ENCODE measurements at places on chromosomes 11 and 22. TPM values are rescaled to one million over a fixed set of nuclear protein-coding genes. Genes with fewer than 3 reads are reported as not detected.
A peak's percentile ranks its signal among the peaks of the same experiment; 100 is the strongest.

GRCh38 chr22:19519041-19519926 lies 4.9 kb downstream of the CLDN5 start:
- H3K4me3 ChIP-seq, result no peak overlapping the region
- H3K4me1 ChIP-seq, result no peaks in the 10 kb centered on the region
- no peaks in the 10 kb centered on the region for H3K36me3 ChIP-seq
- DNase-seq, result no peak
- no peak overlapping the region for H3K27ac ChIP-seq
- H3K27me3 ChIP-seq, result no peaks in the 10 kb centered on the region

- H3K27ac ChIP-seq, result no peak overlapping the region
- H3K36me3 ChIP-seq, result no peaks in the 10 kb centered on the region
- no peak for DNase-seq
- H3K27me3 ChIP-seq, result no peaks in the 10 kb centered on the region
- peaks cover 11% of the 10 kb centered on the region for H3K4me1 ChIP-seq
- no peak overlapping the region for H3K4me3 ChIP-seq
These were observed 83.8 kb upstream of the ATXN10 start for GRCh38 chr22:45587638-45588505.

- H3K4me3 ChIP-seq, result no peak overlapping the region
- no peak for DNase-seq
- no peaks in the 10 kb centered on the region for H3K36me3 ChIP-seq
- no peaks in the 10 kb centered on the region for H3K27me3 ChIP-seq
These were observed 45.3 kb upstream of the GALNT18 start for GRCh38 chr11:11667056-11667455.

GRCh38 chr11:59186130-59186594 lies 14.2 kb downstream of the DTX4 start:
- H3K4me3 ChIP-seq, result no peak overlapping the region
- H3K27me3 ChIP-seq, result no peaks in the 10 kb centered on the region
- H3K36me3 ChIP-seq, result no peaks in the 10 kb centered on the region

GRCh38 chr11:129766898-129767604 lies 48.6 kb upstream of the TMEM45B start:
- DNase-seq, result peak; percentile 4
- H3K27ac ChIP-seq, result no peak overlapping the region
- no peaks in the 10 kb centered on the region for H3K4me1 ChIP-seq
- no peak overlapping the region for H3K4me3 ChIP-seq
- no peaks in the 10 kb centered on the region for H3K27me3 ChIP-seq
- no peaks in the 10 kb centered on the region for H3K36me3 ChIP-seq

ART5 gene
- not detected for total RNA-seq

All from CD8-positive, alpha-beta memory T cell (primary cell).